Stimulated activated CD4-positive, alpha-beta T cell treated with anti-CD3 and anti-CD28 coated beads, Interleukin-4, amount 100 ng/mL, for 48 hours (primary cell): ENCODE measurements at places on chromosomes 6 and 20.
A peak's percentile ranks its signal among the peaks of the same experiment; 100 is the strongest.

GRCh38 chr6:26216359-26216885 lies 129.2 kb downstream of the HFE start:
- peak; percentile 52 for DNase-seq

DNA sequence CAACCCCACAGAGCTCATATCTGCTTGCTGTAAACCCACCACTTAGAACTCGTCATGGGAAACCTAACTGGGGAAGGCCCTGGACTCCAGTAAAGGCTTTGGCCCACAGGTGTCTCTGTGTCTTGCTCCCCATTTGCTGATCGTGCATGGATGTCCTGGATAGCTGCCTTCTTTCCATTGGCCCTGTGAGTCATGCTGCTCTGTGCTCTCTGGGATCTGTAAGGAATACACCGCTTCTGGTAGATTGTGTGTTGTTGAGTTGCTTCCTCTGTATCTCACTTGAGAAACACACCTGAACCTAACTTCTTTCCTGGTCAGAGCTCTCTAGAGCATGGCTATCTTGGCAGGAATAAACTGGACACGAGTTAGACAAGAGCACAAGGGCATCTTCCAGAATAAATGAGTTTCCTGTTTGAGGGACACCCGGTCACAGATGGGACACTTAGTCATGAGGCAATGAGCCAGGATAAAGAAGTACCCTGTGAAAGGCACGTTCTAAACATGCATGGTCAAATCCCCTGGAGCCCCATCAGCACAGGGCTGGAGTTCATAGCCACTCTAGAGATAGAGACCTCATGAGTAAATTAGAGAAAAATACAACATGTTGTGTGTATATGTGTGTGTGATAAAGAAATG lies 99.6 kb upstream of the TMEM170B start:
- DNase-seq = no peak

DNA sequence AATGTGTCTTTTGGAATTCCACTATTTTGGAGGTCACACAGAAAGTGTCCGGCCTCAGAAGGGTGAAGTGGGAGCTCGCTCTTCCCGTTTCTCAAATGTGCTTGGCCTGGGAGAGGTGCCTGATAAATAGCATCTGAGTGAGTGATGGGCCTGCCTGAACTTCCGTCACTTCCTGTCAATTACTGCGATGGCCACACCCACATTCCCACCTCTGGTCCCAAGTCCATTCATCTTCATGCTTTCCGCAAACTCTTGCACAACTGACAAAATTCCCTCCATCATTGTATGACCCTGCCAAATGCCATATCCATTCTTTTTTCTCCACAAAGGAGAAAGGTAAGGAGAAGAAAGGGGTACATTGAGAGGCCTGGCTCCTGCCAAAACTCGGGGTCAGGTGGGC lies 169.0 kb downstream of the QKI start:
- no peak for DNase-seq

GRCh38 chr20:11867291-11867919 lies 50.3 kb upstream of the BTBD3 start:
- no peak for DNase-seq

DNA sequence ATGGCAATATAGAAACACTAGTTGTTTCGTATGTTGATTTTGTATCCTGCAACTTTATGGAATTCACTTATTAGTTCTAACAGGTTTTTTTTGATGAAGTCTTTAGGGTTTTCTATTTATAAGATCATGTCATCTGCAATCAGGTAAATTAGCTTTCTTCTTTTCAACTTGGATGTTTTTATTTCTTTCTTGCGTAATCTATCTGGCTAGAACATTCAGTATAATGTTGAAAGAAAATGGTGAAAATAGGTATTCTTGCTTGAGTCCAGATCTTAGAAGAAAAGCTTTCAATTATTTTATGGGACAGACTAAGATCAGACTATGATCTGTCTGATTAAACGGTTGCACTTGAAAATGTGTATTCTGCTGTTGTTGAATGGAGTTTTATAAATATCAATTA lies 820.8 kb upstream of the ADGRB3 start:
- no peak for DNase-seq

GRCh38 chr6:16402581-16402900 lies 164.2 kb downstream of the GMPR start:
- DNase-seq = no peak

GRCh38 chr6:128606611-128607010 lies 86.2 kb upstream of the PTPRK start:
- no peak for DNase-seq

DNA sequence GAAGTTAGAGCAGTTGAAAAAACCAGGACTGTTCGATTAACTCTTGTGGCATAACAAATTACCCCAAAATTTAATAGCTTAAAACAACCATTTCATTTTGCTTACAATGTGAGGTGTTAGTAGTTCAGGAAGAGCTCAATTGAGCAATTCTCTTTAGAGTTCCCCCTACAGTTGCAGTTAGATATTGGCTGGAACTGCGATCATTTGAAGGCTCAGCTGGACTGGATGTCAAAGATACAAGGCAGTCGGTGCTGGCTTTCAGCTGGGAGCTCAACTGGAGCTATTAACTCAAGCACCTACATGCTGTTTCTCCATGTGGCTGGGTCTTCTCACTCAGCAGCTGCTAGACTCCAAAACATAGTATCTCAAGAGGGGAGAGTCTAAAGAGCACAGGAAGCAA lies 96.0 kb upstream of the LOC128125822 start:
- no peak for DNase-seq

DNA sequence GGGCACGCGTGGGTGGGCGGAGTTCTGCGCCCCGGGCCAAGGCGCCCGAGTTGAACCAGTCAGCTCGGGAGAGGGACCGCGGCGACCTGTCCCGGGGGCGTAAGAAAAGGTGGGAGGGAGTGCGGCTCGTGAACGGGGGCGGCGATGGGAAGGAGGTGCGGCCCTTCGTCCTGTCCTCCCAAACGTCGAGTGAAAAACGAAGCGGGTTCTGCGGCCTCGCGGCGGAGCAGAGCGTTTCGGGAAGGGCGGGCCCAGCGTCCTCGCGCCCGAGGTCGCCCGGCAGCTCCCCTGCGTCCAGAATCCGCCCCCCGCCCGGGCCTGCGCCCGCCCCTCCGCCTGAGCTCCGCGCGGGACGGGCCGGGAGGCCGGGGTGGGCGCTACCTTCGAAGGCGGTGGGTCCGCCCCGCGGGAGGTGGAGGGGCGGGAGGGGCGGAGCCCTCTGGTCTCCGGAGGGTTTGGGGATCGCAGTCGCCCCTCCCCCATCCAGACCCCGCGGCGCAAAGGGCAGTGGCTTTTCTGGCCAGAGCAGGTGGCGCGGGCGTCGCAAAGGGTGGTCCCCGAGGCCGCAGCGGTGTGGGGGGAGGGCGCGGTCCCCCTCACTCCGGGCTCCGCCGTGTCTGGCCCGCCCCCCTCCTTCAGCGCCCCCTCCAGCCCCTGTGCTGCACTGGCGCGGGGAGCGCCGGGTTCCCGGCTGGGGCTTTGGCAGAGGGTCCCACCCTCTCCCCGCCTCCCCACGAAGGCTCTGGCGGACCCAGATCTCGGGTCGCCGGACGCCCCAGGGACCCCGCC lies 838 bp downstream of the STMN3 start:
- no peak for DNase-seq

DNA sequence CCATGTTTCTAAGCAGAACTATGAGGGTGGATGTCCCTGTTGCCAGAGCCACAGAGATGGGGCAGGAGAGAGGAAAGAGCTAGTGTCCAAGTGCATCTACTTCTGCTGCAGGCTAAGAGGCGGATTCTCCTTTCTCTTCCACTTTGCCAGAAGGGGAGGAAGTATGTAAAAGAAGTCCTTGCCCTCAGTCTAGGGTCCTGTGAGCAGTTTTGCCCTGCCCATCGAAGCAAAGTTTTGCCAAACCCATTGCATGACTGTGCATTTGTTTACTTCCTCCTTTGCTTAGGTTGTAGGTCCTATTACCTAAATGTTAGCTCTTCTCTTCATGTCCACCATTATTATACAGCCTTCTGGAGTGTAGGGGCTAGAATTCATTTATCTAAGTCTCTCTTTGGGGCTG lies 106.2 kb upstream of the ARMC2 start:
- DNase-seq = no peak

GRCh38 chr6:46948699-46949098 lies 27.0 kb upstream of the ADGRF5 start:
- DNase-seq = no peak

DNA sequence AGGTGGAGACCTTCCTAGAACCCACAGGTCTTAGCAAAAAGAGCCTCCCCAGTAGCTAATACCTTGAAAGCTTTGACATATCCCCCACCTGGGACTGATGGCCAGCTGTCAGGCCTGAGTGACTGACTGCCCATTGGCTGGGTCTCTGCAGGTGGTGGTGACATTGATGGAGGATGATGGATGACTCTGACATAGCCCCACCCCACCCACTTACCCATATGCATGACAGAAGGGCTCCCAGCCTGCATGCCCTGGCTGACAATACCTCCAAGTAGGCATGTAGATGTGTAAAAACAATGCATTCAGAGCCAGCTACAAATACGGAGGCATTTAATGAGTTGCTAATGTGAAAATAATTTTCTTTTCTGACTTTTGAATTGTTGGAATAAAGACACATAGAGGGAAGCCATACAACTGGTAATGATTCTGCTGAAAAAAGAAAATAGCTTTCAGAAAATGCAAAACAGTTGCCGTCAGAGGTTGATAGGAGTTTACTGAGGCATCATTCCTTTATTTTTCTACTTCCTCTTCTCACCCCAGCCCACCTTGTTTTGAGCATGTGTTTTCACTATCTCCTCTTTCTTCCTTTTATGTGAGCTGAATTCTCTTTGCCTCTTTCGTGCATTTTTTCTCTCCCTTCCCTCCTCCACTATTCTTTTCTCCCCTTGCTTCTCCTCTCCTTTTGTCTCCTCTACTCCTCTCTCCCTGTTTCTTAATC lies 70.6 kb downstream of the OLIG3 start:
- DNase-seq = no peak

- no peak for DNase-seq
Measured at GRCh38 chr6:78570044-78570443, 297.3 kb upstream of the IRAK1BP1 start.

- no peak for DNase-seq
Measured at GRCh38 chr6:36376742-36377141, 10.7 kb downstream of the ETV7 start.

DNA sequence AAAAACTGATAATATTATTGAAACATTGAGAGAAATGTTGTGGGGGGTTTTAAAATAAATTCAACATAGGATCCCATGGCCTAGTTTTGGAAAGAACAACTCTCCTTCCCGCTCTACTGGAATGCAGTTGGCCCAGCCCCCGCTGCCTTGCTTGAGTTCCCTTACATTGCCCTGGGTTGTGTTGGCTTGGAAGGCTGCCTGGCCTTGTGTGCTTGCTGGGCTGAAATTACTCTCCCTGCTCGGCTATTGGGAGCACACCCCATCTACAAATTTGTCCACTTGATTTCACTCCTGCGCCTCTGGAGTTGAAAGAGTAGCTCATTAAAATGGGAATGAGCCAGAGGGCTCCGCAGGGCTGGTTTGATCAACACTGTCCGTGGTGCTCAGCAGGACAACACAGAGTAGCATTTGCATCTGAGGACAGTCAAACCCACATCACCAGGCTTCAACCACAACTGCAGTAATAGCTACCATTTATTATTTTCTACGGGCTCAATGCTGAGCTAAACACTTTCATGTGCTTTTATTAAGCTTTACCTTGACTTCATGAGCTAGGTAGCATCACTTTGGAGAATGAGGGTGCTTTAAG lies 35.2 kb downstream of the DOK5 start:
- no peak for DNase-seq

GRCh38 chr6:44247338-44248302 lies 719 bp downstream of the HSP90AB1 start:
- DNase-seq = peak; percentile 82

GRCh38 chr6:157323966-157324300 lies 614 bp upstream of the TMEM242 start:
- peak; percentile 14 for DNase-seq

GRCh38 chr6:152295346-152295745 lies 341.8 kb downstream of the SYNE1 start:
- no peak for DNase-seq

GRCh38 chr6:42359021-42359420 lies 92.7 kb downstream of the TRERF1 start:
- DNase-seq = no peak

DNA sequence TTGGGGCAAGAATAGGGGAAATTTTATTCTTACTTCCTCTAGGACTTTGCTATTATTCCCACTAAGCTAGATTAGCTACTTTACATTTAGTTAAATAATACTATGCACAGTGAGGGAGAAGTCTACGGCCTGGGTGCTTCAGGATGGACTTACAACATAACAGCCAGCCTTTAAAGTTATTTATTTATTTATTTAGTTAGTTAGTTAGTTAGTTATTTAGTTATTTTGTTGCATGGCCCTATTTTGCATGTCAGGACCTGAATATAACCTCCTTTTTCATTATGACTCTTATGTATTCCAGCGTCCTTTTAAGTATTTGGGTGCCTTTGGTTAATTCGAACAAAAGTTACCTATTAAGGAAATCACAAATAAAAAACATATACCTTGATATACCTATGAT lies 238.7 kb downstream of the EYS start:
- DNase-seq = no peak

GRCh38 chr6:34601706-34602105 lies 45.6 kb upstream of the SPDEF start:
- no peak for DNase-seq

DNA sequence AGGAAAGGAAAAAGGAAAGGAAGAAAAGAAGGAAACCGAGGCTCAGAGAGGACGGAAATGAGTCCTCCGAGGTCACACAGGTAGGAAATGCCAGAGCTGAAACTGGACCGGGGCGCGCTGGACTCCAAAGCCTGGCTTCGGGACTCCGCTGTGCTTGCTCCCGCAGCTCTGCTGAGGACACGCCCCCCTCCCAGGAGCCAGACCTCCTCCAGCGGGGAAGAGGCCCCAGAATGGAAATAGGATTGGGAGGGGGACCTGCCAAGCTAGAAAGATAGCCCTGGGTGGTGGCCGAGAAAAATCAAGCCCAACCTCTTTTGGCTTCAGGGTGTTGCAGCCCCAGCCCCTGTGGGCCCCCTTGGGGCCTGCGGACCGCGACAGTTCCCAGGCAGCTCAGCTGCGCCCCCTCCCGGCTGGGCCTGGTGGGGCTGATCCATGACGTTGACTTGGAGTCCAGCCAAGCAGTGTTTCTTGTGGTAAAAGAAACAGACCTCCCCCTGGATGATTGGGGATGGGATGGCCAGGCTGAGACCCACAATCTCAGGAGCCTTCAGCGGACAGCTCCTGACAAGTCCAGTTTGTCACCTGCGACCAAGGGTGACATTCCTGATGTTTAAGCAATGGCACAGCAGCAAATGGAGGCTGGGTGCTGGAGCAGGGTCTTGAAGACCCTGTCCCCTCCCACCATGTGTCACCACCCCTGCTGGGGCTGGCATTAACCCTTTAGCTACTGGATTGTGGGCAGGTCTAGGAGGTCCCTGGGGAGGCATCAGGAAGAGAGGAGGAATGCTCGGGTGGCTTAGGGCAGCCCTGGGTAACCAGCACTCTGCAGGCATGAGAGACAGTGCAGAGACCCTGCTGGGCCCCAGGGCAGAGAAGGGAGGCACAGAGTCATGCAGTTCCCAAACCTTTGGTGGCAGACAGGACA lies 55.4 kb downstream of the RIPOR3 start:
- peak; percentile 45 for DNase-seq
